Activated CD8-positive, alpha-beta memory T cell treated with anti-CD3 and anti-CD28 coated beads for 1 hour (primary cell): ENCODE measurements at places on chromosomes 6 and 20.

DNA sequence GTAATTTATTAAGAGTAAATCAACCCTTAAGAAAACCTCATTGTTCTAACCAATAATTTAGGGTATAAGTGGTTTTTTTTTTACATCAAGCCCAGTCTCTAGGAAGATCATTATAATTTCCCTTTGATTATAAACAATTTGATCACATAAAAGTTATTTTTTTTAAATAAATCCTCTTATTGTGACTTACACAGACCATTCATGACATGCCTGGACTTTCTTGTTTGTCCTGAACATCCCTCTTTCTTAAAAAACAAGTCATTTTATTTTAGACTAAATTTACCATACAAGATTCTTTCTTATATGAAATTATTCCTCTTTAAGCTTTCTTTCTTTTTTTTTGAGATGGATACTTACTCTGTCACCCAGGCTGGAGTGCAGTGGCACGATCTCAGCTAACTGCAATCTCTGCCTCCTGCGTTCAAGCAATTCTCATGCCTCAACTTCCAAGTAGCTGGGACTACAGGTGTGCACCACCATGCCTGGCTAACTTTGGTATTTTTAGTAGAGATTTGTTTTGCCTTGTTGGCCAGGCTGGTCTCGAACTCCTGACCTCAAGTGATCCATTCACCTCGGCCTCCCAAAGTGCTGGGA, 53.6 kb upstream of the AGPAT4 start:
- no peak for DNase-seq

- no peak for DNase-seq
These were observed 236.2 kb upstream of the TAB2 start for GRCh38 chr6:149081281-149081680.

- DNase-seq, result no peak
These were observed 32.4 kb upstream of the FAM184A start for GRCh38 chr6:119110601-119111548.

- DNase-seq, result no peak
These were observed 4.9 kb upstream of the PTK6 start for GRCh38 chr20:63542031-63542559.

- DNase-seq, result no peak
These were observed 149.9 kb upstream of the PHACTR1 start for GRCh38 chr6:12566618-12567123.

DNA sequence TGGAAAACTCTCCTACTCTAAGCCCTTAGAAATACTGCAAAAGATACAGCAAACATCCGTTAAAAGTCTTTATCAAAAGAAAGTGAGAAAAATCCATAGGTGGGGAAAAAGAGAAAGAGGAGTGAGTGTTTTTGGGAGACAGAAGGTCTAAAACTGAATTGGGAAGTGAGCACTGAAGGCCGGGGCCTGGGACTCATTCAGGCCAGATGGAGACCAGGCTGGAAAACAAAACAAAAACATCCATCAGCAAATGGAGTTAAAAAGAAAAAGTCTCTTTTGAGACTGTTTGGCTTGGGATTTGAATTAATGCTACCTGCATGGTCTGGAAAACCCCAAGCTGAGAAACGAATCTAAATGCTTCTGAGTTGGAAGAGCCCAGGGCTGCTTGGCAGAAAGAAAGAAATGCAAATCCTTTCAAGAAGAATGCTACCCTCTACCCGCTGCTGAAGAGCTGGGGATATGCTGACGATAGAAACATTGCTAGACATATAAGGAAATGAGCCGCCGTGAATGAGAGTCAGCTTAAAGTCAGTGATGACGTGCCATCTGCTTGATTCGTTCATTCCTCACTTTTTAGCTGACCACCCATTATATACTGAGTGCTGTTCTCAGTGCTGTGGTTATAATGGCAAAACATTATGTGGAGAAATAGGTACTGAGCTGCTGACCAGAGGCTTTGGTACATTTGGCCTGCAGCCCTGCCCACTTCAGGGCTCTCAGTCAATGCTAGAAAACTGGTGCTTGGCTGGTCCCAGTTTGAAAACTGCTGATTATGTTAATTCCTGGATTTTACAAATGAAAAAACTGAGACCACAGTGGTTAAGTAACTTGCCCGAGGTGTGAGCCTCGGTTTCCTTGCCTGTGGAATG, 28.0 kb upstream of the TULP4 start:
- DNase-seq, result no peak

GRCh38 chr6:121770943-121771342, 335.5 kb downstream of the GJA1 start:
- no peak for DNase-seq

- no peak for DNase-seq
These were observed 8.0 kb upstream of the LRRC1 start for GRCh38 chr6:53786832-53787231.

- no peak for DNase-seq
These were observed 73.1 kb downstream of the PLEKHG1 start for GRCh38 chr6:150672800-150673199.

- no peak for DNase-seq
These were observed 30.9 kb downstream of the FAXC start for GRCh38 chr6:99318566-99318965.
